ENCODE measurements at places on chromosomes 1 and 21.

DNA sequence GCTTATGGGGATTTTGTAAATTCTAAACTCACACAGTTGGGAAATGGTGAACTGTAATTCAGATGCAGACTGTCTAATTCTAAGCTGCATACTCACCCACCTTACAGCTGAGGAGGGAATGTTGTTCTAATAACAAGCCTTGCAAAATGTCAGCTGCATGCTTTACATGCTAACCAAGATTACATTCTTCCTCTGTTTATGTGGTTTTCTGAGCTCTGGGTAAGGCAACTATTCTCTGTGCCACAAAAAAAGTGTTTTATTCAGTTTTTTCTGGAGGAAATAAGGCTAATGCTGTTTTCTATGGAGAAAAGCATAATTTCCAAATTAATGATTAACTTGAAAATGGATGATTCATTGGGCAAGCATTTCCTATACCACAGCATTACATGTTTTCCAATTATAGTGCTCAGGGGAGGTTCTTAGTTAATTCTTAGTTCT lies 64.9 kb downstream of the RGS13 start:
- no peak for DNase-seq

GRCh38 chr1:66048011-66048410 lies 255.3 kb downstream of the PDE4B start:
- no peak for DNase-seq

DNA sequence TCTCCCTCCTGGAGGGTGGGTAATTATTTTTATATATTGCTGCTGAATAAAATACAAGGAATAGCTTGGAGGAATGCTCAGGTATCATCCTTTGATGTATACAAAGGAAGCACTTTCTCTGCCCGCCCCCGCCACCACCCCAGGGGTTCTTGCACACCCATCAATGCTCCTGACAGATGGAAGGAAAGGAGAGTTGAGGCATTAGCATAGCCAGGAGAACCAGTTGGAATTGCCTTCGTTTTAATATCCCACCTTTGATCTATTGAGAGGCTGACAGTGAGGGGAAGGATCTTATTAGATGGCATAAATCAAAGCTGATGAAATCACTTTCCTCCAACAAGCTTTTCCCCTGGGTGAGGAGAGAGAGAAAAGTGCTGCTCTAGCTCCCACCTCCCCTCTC lies 71.1 kb downstream of the LGR6 start:
- no peak for DNase-seq

- no peak for DNase-seq
These were observed 23.2 kb downstream of the SLC27A3 start for GRCh38 chr1:153798468-153798780.

- no peak for DNase-seq
These were observed 119.4 kb downstream of the SIPA1L2 start for GRCh38 chr1:232510367-232511110.

- no peak for DNase-seq
These were observed 5.8 kb upstream of the EPHA8 start for GRCh38 chr1:22557341-22557950.

DNA sequence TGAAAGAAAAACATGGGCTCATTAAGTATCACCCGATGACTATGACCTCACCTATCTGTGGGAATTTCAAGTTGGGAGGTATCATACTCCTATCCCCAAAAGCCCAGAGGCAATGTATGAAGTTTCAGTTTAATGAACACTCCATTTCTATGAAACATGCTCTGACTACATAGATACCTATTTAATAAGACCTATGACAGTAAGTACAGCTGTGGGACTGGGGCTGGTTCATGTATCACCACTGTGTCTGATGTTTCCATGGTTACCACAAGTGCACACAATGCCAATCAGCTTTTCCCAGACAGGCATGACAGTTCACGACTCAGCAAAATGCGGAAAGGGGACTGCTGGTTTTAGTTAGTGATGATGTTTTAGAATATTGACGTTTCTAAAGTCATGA lies 167.7 kb downstream of the SIPA1L2 start:
- DNase-seq = no peak

DNA sequence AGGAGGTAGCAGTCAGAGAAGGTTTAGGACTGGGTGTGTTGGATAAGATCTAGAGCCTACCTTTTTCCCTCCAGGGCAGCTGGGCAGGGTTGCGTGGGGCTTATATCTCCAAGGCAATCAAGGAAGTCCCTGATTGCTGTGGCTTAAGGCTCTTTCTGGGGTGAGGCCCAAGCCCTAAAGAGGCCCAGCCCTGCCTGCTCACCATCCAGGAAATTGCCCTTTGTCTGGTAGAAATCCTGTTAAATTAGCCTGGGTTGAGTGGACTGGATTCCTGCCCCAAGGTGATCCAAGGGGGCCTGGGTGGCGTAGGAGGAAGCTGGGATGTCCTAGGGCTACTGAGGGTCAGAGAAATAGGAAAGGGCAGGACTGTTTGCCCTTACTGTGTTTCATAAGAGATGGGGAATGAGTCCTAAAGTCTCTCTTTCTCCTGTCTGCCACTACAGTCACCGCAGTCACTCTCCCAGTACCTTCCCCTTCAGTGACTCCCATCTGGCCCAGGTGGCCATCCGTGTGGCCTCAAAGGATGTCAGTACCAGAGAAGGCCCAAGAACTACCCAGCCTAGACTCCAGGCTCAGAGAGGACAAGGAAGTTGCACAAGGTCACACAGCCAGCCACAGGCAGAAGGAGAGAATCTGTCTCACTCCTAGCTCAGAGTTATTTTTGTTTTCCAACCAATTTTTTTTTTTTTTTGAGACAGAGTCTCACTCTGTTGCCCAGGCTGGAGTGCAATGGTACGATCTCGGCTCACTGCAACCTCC lies 25.8 kb downstream of the MFSD2A start:
- no peak for DNase-seq

DNA sequence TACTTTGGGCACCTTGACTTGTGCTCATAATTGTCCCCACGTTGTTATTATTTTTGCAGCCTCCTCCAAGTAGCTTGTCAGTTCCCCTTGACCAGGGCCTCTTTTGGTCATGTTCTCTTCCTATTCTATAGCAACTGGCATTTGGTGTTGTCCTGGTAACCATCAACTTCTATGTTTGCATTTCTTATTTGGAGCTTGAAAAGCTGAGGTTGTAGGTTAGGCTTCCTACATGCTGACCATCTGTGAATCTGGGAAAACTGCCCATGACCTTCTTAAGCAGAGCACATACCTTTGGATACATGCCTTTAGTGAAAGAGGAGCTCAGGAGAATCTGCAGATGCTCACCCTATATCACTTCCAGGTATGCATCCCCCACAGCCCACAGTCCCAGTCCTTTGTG lies 160.8 kb downstream of the HHAT start:
- no peak for DNase-seq
